Activated CD8-positive, alpha-beta memory T cell treated with anti-CD3 and anti-CD28 coated beads for 48 hours (primary cell): ENCODE measurements at places on chromosomes 11 and 22.

DNA sequence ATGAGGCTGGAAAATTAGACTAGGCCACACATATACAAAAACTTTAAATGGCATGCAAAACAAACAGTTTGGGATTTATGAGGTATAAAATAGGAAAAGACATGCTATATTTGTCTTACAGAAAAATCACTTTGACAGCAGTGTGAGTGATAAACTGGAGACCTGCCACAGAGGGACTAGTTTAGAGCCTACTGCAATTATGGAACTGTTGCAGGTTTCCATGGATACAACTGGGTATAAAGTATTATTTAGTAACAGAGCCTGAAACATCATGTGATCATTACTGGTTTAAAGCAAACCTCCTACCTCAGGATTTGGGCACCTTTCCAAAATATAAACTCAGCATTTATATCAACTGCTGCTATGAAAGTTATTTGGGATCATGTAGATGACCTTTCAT, 1032.5 kb downstream of the DLG2 start:
- DNase-seq = no peak

- no peak for DNase-seq
These were observed 6.7 kb downstream of the CSNK2A3 start for GRCh38 chr11:11346303-11346702.

DNA sequence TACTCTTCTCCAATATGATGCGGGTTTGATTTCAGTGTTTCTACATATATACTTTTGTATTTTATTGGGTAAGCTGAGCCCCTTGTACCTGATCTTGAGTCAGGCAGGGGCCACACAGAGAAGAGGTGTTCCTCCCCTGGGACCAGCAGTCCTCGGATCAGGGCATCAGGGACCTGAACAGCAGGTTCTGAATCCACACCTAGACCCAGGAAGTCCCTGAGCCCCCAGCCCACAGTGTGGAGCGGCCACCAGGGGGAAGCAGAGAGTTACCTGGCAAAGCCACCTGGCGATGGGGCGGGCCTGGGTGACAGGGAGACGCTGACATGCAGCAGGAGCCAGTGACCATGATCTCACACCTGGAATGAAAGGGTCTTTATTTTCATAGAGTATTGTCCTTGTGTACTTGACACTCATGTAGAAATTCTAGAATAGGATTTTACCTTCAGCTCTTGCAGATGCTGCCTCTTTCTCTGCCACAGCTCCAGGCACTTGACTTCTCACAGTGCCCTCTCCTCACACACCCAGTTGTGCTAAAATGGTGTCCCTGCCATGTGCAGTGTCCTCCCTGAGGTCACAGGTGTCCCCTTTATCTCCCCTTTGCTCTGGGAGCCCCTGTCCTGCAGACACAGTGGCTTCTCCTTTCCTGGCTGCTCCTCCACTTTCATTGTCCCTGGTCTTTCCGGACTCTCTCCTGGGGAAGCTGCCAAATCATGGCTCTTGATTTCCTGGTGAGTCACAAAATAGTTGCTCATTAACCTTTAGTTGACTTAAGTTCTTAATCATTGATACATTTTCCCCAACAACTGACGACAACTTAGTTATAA, 48.5 kb downstream of the GGTLC2 start:
- DNase-seq = peak; percentile 42

- no peak for DNase-seq
These were observed 141.6 kb downstream of the ELP4 start for GRCh38 chr11:31651208-31651607.

- DNase-seq = no peak
These were observed 25.2 kb upstream of the VPREB1 start for GRCh38 chr22:22219140-22219996.

DNA sequence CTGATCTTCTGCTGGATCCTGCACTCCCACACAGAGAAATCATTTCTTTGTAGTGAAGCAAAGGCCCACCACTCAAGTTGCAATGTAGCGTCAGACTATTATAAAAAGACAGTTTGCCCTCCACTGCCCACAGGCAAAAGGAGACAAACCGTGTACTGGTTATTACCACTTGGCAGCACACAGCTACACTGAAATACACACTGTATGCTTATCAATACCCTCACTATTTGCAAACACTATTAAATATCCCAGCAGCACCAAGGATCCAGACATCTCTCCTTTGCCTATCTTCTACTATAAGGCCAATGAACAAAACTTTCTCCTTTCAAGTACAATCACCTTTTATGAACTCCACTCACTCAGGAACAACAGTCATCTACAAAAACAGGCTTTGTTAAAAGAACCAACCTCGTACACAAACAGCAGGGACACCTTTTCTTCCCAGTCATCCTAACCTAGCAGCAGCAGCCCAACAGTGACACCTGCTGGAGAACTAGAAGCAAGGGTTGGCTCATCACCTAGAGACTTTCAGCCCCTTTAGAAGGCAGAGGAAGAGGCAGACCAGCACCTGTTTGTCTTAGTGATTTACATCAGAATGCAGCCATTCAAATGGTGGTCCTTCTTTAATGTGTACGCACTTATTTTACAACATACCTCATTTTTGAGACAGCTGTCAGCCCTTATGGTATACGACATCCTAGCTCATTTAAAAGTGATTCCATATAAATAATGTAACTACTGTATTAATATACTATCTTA, 56.1 kb downstream of the AMBRA1 start:
- no peak for DNase-seq

GRCh38 chr11:19433791-19434190, 193.0 kb upstream of the E2F8 start:
- no peak for DNase-seq

- no peak for DNase-seq
These were observed 185.2 kb downstream of the GRIK4 start for GRCh38 chr11:120696597-120697218.

- DNase-seq = no peak
These were observed 4.3 kb upstream of the SHISAL1 start for GRCh38 chr22:44317123-44317444.

DNA sequence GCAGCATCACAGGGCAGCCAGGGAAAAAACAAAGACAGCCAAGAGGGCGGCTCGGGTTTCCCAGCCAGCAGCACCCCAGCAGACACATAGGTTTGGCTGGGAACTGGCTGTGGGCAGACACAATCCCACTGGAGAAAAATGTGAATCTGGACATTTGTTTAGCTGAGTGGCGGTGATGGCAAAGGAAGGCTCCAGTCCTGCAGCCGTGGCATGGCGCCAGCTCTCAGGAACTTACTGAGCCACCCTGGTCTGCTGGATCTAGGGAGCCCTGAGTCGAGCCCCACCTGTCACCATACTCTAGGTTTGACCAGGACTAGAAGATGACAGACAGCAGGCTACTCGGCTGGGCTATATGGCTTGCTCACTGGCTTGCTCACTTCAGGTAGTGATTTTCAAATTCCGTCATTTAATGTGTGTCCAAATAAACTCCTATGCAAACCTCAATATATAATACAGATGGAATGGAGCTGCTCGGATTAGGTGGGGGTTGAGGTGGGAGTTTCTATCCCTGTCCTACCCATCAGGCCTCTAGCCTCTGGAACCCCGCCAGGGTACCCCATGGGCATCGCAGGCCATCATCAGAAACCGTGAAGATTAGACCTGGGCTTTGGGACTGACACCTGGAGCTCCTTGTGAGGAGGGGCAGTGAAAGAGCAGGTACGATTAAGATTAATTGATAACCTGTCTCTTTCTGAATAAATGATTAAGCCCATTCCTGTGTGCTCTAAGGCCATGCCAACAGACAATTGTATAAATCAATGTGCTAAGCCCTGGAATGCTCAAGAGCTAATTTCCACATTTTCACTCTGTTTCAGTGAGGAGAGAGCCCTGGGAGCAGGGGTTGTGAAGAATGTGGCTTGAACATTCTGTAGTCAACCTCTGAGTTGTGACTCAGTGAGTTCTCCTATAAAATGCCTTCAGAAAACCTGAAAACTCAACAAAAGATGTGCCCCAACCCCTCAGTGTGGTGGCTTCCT, 42.5 kb downstream of the GALNT18 start:
- DNase-seq = no peak

- no peak for DNase-seq
These were observed 94.2 kb downstream of the ABTB2 start for GRCh38 chr11:34263441-34264091.

- DNase-seq = no peak
These were observed 115.6 kb downstream of the SLC1A2 start for GRCh38 chr11:35303596-35304385.
